Activated T-cell treated with anti-CD3 and anti-CD28 coated beads, Interleukin-2, amount 50 U/mL, for 4 hours (primary cell): ENCODE measurements at places on chromosomes 6 and 20.

DNA sequence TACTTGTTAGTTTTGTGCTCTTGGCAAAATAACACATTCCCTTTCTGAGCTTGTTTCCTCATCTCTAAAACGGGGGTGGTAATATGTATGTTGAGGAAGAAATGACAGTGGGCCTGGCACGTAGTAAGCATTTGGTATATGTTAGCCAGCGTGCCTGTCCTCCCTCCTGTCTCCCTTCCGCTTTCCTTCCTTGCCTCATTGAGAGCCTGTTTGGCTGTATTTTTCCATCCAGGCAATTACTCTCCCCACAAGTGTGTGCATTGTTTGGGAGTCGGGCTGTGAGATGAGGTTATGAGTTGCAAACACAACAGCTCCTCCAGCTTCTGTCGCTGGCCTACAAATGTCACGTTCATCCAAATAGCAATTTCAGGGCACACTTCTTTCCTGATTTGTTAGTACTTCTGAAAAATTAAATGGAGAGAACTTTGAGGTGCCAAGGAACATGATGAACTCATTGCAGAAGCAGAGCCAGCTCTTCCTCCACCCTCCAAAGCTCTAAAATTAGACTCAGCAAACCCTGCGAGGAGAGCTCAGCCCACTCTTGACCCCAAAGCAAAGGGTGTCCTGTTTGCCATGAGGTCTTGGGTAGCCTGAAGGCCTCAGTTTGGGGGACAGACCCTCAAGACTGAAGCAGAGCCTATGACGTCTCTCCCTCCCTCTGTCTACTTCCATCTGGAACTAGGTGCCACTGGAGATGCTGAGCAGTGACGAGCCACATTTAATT is 50.7 kb upstream of the TOX2 start:
- DNase-seq: no peak

DNA sequence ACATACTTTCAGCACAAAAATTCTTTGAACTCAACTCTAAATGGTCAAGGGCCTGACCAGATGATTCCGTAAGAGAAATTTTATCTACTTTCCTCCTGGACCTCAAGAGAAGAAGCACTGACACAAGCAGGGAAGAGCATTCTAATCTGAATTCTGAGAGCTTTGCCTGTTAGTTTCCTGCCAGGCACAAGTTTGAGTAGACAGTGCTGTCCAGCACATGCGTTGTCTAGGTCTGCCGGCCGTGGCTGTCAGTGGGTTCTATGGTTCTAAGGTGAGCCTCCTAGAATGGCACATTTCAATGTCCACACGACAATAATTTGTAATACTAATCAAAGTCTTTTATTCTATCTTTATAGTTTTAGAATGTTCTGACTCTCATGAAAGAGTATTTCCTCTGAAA is 91.9 kb downstream of the RFPL4B start:
- DNase-seq: no peak

DNA sequence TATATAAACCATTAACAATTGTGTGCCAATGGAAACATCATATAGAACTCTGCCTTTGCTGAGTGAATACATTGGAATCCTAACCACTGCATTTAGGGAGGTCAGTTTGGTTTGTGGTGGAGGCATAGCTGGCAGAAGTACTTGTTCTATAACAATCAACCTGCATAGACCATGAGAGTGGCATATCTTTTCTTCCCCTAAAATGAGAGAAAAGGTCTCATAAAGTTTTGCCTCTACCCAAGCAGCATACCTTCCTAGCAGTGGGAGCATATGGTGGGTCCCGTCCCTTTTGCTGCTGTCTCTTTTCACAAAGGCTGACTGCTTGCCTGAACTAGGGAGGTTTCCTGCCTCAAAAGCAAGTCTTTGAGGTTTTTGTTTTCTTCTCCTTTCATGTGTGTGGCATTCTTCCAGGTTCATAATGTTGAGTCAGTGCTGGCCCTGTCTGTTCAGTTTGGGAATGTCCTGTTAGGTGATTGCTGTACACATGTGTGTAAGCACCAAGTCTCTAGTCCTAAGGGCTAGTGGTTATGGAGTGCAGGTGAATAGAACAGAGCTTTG is 61.2 kb upstream of the SUPT3H start:
- no peak for DNase-seq

- DNase-seq: no peak
Observed at GRCh38 chr6:82875573-82876185, 190.0 kb downstream of the UBE3D start.

GRCh38 chr6:22025468-22026163 is 271.2 kb downstream of the PRL start:
- no peak for DNase-seq

GRCh38 chr20:13613917-13614316 is 24.8 kb downstream of the TASP1 start:
- no peak for DNase-seq

DNA sequence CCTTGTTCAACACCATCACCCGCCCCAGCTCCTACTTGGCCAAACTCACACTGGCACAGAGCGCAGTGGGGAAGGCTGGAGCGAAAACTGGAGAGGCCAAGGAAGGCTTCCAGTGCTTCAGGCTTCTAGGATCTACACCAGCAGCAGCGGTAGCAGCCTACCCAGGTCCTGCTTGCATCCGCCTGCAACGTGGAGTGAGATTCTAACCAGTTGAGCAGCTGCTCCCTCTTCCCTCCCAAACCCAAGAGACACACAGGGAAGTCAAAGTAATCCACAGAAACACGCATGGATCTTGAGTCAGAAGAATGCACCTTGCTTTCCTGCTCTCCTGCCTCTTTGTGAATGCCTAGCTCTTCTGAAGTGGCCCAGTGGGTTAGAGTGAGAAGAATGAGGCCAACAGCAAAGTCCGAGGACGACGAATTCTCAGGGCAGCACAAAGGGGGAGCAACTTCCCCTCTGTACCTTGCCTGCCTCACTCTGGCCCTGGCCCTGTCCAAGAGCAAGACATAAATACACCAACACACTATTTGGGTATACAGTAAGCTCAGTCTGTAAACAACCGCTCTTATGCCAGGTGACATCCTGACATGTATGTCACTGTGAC is 95.9 kb upstream of the FOXQ1 start:
- DNase-seq: no peak

DNA sequence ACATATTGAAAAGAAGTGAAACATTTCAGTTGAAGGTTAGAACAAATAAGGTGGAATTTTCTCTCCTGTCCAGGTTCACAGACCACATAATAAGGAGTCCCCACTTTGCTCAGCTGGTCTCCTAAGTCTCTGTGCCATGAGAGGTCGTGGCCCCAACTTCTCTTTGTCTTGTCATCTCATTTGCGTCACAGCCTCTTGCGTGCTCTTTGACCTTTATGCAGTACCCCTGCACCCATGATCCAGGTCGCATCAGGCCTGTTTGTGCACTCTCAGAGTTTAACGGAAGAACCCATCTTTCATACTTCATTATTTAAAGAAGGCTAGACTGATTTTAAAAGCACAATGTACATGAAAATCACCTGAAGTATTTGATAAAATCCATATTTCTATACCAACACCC is 110.4 kb upstream of the BMP2 start:
- DNase-seq: no peak

- no peak for DNase-seq
Observed at GRCh38 chr6:72561629-72562028, 60.2 kb upstream of the KCNQ5 start.

- DNase-seq: no peak
Observed at GRCh38 chr20:61520893-61521460, 268.9 kb downstream of the CDH4 start.

DNA sequence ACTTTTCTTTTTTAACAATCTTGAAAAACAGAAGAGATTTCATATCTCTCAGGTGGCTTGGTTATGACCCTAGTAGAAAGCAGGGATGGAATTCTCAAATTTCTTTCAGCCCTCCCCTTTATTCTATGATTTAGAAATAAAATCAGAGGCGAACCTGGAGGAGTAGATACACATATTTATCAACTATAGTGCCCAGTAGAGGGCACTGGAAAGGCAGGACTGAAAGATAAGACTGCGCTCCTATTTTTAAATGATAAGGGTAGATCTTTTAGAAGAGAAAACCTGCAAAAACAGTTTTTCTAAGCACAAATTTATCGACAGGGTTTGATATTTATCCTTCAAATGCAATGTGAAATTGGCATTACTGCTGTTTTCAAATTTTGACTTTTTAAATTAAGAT is 1296.6 kb downstream of the EPHA7 start:
- DNase-seq: no peak

DNA sequence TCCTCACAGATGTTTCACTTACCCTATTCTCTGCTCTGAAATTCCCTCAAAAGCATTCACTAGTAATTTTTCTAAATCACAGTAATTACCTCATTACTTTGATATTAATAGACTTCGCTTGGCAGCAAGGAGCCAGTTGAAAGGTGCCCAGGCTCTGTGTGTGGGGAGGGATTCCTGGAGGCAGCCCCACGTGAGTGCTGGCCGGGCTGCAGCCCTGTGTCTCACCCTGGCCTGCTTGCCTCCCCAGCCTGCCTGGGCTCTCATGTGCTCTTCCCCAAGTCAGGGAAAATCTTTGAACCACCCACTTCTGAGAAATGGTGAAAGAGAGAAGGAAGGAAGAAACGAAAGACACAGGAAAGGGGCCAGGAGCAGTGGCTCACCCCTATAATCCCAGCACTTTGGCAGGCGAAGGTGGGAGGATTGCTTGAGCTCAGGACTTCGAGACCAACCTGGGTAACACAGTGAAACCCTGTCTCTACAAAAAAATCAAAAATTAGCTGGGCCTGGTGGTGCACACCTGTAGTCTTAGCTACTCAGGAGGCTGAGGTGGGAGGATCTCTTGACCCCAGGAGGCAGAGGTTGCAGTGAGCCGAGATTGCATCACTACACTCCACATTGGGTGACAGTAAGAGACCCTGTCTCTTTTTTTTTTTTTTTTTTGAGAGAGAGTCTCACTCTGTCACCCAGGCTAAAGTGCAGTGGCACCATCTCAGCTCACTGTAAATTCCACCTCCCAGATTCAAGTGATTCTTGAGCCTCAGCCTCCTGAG is 20.0 kb upstream of the SNTA1 start:
- DNase-seq: no peak

DNA sequence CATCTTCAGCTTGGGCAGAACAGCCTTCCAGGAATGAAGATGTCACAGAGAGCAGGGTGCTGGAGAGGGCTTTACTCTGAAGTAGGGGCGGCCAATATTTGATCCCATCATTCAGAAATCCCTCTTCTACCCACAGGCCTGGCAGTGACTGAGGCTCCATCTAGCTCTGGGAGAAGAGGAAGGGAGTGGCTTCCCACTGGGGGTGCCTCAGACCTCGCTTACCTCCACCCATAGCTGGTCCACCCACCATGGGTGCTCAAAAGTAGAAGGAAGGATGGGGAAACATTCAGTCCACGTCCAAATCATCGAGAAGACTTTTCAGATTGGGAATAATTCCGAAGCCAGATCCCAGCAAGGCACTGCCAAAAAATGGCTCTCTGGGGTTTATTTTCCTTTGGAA is 11.8 kb upstream of the THBD start:
- DNase-seq: no peak

DNA sequence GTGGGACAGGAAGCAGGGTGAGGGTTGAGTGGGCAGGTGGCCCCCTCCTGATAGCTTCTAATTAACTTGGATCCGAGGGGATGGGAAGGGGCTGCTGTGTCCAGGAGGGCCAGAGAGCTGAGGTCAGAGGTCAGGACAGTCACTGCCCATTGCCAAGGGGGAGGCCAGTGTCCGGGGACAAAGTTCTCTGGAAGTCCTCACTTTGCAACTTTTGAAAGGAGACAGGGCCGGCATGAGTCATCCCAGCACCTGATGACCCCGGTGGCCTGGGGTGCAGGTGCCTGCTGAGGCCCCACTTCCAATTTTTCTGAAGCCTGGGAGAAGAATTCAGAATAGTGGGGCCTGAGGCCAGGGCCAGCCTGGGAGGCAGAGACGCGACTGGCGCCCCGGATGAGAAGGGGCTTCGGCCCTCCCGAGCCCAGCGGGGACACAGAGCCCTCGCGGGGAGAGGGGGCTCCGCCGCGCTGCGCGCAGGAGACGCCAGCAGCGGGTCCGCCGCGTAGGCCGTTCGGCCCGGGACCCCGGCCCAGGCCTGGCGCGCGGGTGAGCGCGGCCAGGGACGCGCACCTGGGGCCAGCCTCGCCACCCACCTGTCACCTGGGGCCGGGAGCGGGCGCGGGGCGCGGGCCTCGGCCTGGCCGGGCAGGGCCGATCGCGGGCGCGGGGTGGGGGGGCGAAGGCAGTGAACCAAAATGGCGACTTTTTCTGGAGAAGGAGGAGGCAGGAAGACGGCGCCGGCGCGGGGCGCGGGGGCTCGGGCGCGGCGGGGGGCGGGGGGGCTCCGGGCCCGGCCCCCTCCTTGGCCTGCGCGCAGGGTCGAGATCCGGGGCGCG is 586 bp downstream of the ZNF512B start:
- DNase-seq: no peak

- no peak for DNase-seq
Observed at GRCh38 chr20:35934050-35934449, 20.3 kb downstream of the SCAND1 start.

- no peak for DNase-seq
Observed at GRCh38 chr6:137543114-137543513, 48.9 kb upstream of the OLIG3 start.
